ENCODE measurements at places on chromosomes 12 and 14.
A peak's percentile ranks its signal among the peaks of the same experiment; 100 is the strongest.

- no peak for DNase-seq
These were observed 112.7 kb downstream of the NT5DC3 start for GRCh38 chr12:103728323-103728722.

DNA sequence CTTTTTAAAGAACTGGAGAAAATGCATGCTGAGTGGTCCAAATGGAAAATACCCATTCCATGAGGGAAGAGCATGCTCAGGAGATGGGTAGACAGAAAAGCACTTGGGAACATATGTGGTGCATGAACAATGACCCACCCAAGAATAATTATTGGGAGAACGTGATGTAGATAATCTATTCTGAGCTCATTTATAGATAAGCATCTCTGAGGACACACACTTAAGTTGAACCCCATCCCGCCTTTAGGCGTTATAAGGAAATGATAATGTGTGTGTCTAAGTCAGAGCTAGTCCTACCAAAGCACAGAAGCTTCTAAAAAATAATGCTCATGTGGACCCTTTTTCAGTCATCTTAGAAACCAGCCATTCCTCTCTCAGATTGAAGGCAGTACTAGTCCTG, 189.9 kb downstream of the KTN1 start:
- DNase-seq: no peak

DNA sequence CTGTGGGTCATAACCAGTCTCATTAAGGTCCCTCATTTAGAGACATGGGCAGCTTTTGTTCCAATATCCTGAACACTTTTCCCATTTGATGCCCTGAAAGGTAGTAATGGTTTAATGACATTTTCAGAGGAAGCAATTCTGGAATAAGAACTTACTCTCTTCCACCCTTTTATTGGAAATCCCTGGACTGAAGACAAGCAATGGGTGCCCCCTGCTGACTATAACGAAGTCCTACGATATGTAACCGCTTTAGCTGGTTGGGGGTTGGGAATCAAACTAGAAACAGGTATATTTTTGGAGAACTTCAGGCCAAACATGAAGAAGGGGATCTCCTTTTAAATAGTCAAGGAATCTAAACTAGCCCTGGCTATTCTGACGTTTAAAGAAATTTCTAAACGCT, 20.5 kb downstream of the SARNP start:
- DNase-seq: no peak

- DNase-seq: no peak
These were observed 849.2 kb upstream of the LRFN5 start for GRCh38 chr14:40757376-40757950.

- no peak for DNase-seq
These were observed 11.5 kb downstream of the GTF2A1 start for GRCh38 chr14:81209167-81209836.

GRCh38 chr14:39289523-39289922, 55.8 kb downstream of the MIA2 start:
- DNase-seq: no peak

GRCh38 chr14:104151566-104152245, 13.3 kb downstream of the KIF26A start:
- DNase-seq: no peak

- DNase-seq: peak; percentile 54
These were observed 115.5 kb downstream of the SLC2A13 start for GRCh38 chr12:39990122-39991101.

DNA sequence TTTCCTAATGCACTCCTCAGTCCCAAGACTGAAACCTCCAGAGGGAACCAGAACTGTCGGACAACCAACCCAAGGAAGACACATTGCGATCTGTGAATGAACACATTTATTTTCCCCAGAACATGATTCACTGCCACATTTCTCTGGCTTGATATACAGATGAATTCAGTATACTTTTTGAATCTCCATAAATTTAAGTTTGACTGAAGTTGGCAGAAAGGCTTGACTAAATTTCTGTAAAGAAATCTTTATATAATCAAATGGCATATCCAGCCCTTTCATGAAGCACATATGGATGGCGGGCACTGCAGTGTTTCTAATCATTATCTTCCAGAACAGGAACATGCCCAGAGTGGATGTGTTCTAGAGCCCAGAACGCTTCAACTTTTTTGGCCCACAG, 56.7 kb downstream of the DCAF5 start:
- no peak for DNase-seq

DNA sequence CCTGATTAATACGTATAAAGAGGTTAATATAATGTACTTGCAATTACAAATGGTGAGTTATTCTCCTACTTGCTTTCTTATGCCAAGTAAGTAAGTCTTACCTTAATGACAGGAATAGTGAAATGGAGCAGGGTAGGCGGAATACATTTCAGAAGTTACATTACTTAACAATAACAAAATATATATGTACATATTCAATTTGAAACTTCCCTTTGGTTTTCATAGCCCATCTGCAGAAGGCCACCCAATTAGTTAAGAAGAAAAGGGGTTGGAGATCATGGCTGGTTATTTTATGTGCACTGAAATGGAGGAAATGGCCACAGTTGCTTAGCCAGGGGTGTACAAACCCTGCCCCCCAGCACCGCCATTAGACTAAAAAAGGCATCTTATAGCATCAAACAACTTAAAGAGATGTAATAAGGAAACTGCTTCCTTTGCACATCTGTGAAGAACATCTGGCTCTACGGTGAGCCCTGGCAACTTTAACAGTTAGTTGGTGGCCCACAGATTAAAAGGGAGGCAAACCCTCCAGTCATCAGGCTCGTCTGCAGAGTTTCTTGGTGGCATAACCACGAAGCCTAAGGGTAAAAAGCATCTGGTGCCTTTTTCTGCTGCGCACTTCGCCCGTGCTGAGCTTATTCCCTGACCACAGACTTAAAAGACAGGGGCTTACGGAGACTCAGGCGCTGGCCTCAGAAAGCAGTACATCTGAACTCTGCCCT, 38.8 kb upstream of the DACT1 start:
- no peak for DNase-seq
